ENCODE measurements at places on chromosomes 5 and 9. TPM values are rescaled to one million over a fixed set of nuclear protein-coding genes. Genes with fewer than 3 reads are reported as not detected.

STPG3 gene
- total RNA-seq = not detected

F12 gene
- not detected for total RNA-seq

TRMO gene
- 29.5 TPM for total RNA-seq

SMIM33 gene
- not detected for total RNA-seq

EGFLAM gene
- 194 TPM for total RNA-seq

ANKRD20A1 gene
- not detected for total RNA-seq

All from subcutaneous adipose tissue (tissue), 4 donors.